ENCODE measurements at places on chromosomes 6 and 20.

DNA sequence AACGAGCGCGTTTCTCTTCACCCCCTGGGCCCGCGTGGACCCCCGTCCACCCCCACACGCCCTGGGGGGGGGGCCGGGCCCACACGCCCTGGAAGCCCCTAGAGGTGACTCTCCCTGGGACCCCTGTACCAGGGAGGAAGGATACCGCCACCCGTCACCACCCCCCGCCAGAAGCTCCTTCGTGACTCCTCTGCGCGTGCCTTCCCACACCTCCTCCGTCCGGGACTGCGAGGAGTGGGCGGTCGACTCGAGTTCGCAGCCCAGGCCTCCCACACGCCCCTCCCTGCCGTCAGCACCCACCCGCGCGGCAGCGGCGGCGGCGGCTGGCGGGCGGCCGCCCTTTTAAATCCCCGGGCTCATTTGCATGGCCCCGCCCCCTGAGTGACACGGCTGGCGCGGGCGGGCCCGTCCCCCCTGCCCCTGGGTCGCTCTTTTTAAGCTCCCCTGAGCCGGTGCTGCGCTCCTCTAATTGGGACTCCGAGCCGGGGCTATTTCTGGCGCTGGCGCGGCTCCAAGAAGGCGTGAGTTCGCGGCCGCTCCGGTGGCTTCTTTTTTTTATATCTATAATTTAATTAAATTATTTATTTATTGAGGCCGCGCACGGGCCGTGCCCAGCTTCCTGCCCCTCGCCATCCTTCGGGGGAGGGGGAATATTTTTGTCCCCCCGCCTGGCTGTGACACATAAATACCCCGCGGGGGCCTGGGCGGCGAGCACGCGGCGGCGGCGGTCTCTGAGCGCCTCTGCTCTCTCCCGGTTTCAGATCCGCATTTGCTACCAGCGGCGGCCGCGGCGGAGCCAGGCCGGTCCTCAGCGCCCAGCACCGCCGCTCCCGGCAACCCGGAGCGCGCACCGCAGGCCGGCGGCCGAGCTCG is at the start of gene HMGA1:
TSS of gene HMGA1 (plus strand) at position 431 of the 873 bp plus-strand sequence. CDS start 3,908 bp downstream, outside the sequence.
- DNase-seq: no peak

DNA sequence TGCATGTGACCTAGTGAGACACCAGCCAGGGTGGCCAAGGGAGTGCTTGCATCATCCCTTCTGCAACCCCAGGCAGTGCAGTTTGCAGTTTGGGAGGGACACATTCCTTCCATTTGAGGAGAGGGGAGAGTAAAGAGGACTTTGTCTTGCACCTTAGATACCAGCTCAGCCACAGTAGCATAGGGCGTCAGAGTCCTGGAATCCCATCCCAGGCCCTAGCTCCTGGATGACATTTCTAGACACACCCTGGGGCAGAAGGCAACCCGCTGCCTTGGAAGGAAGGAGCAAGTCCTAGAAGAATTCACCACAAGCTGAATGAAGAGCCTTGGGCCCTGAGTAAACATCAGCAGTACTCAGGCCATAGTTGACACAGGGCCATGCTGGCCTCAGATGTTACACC is 680.4 kb upstream of the IMPG1 start:
- no peak for DNase-seq

- no peak for DNase-seq
Measured at GRCh38 chr6:14664621-14665315, 547.2 kb downstream of the CD83 start.

DNA sequence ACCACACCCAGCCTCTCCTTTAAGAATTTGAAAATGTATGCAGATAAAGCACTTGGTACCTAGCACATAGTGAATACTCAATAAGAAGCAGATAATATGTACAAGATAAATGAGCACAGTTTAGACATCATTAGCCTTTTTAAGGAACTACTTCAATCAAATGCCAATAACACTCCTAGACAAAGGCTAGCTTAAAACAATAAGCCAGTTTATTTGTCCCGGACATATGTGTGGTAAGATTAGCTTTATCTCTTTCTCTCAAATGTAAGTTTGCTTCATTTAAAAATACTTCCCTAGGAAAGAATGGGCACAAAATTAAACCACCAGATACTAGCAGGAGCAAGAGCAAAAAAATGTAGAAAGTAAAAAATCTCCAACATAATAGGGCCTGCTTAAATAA is 73.8 kb downstream of the MAP3K5 start:
- DNase-seq: no peak

- no peak for DNase-seq
Measured at GRCh38 chr6:168110437-168110836, 31.4 kb upstream of the FRMD1 start.
